Tibial nerve (tissue), 4 donors: ENCODE measurements at places on chromosomes 6 and 20.
A peak's percentile ranks its signal among the peaks of the same experiment; 100 is the strongest.

DNA sequence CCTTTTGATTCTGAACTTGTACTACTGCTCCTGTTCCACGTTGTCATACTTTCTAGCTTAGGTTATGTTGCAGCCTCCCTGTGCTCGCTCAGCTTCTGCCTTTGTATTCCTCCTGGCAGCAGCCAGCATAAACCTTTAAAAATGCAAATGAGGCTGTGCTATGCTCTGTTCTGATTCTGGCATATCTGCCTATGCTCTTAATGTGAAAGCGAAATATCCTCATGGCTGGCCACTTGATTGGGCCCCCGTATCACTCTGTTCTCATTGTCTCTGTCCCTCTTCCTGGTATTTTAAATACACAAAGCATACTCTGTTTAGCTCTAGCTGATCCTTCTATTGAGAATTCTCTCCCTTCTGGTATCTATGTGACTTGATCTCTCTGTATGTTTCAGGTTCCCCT lies 139.0 kb downstream of the JARID2 start:
- no peak for DNase-seq
- H3K36me3 ChIP-seq: no peaks in the 10 kb centered on the region
- no peak overlapping the region for H3K4me3 ChIP-seq
- H3K27ac ChIP-seq: no peak overlapping the region
- H3K27me3 ChIP-seq: no peaks in the 10 kb centered on the region
- H3K4me1 ChIP-seq: peaks cover 45% of the 10 kb centered on the region

- H3K27ac ChIP-seq: peak overlapping the region; percentile 72
- peak overlapping the region; percentile 75 for H3K4me3 ChIP-seq
- no peaks in the 10 kb centered on the region for H3K36me3 ChIP-seq
- DNase-seq: peak; percentile 10
These were observed 998 bp downstream of the BMP2 start for GRCh38 chr20:6768228-6769140.

DNA sequence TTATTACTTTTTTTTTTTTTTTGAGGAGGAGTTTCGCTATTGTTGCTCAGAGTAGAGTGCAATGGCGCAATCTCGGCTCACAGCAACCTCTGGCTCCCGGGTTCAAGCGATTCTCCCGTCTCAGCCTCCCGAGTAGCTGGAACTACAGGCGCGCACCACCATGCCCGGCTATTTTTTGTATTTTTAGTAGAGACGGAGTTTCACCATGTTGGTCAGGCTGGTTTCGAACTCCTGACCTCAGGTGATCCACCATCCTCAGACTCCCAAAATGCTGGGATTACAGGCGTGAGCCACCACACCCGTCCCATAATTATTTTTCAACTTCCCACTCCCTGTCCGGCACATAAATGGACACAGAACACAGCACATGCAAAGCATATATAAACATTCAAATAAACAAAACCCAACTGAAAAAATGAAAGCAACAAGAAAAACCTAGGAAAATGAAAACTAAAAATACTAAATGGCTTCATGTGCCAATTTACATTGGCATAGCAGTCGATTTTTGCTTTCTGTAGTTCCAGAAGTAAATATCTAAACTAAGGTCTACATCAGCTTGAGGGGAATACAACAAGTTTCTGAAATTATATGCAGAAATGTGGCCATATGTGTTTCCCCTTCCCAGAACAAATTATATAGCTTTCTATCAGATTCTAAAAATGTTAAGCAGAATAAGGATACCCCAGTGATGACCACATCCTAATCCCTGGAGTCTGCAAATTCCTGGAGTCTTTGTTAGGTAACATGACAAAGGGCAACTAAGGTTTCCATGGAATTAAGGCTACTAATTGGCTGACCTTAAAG lies 113.9 kb downstream of the HFE start:
- DNase-seq: no peak
- H3K27me3 ChIP-seq: no peaks in the 10 kb centered on the region
- no peak overlapping the region for H3K4me3 ChIP-seq
- H3K27ac ChIP-seq: peak overlapping the region; percentile 88
- no peaks in the 10 kb centered on the region for H3K36me3 ChIP-seq

GRCh38 chr6:56491606-56492328 lies 150.9 kb downstream of the DST start:
- H3K27me3 ChIP-seq: no peaks in the 10 kb centered on the region
- no peak overlapping the region for H3K4me3 ChIP-seq
- peak; percentile 35 for DNase-seq
- peak overlapping the region; percentile 56 for H3K27ac ChIP-seq
- no peaks in the 10 kb centered on the region for H3K36me3 ChIP-seq
- no peaks in the 10 kb centered on the region for H3K4me1 ChIP-seq

- H3K27ac ChIP-seq: no peak overlapping the region
- H3K4me1 ChIP-seq: no peaks in the 10 kb centered on the region
- no peak overlapping the region for H3K4me3 ChIP-seq
These were observed 136.3 kb upstream of the ZNF184 start for GRCh38 chr6:27608916-27609883.

DNA sequence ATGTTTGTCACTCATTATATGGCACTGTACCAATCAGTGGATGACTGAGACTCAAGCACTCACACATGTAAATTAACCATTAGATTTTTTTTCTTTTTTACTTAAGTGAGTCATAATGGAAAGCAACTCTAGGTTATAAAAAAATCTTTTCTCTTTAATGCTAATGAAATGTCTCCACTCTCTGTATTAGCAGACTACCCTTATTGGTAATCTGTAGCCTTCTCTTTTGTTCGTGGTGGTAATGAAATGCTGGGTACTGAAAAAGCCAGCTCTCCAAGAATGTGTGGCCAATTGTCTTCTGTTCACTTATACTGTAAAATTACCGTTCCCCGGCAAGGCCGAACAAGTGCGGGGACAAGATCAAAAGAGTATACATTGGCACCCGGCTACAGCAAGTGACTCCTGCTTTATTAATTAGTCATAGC lies 69.0 kb downstream of the AFG1L start:
- DNase-seq: no peak
- no peak overlapping the region for H3K27ac ChIP-seq
- H3K27me3 ChIP-seq: no peaks in the 10 kb centered on the region
- no peaks in the 10 kb centered on the region for H3K4me1 ChIP-seq

DNA sequence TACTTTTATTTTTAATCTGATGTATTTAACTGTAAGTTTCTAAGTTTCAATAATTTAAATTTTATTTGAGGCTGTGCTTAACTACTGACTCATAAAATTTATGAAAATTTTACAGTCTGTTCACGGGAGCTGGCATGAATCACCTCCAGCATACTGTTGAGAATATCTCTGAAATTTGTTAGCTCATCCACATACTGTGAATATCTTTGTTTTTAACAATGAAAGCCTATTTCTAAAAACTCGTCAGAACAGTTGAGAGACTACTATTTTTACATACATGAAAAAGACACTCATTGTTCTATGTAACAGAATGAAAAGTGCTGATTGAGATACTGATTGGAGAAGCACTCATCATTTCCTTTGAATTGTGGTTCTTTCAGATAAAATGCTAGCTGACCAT lies 749.3 kb downstream of the TENT5A start:
- no peaks in the 10 kb centered on the region for H3K36me3 ChIP-seq
- no peaks in the 10 kb centered on the region for H3K4me1 ChIP-seq
- DNase-seq: no peak
- no peak overlapping the region for H3K4me3 ChIP-seq

- peaks cover 44% of the 10 kb centered on the region for H3K4me1 ChIP-seq
- H3K27me3 ChIP-seq: no peaks in the 10 kb centered on the region
- H3K27ac ChIP-seq: peak overlapping the region; percentile 91
- H3K36me3 ChIP-seq: no peaks in the 10 kb centered on the region
- no peak overlapping the region for H3K4me3 ChIP-seq
- no peak for DNase-seq
These were observed 48.0 kb upstream of the DST start for GRCh38 chr6:56690519-56691285.

DNA sequence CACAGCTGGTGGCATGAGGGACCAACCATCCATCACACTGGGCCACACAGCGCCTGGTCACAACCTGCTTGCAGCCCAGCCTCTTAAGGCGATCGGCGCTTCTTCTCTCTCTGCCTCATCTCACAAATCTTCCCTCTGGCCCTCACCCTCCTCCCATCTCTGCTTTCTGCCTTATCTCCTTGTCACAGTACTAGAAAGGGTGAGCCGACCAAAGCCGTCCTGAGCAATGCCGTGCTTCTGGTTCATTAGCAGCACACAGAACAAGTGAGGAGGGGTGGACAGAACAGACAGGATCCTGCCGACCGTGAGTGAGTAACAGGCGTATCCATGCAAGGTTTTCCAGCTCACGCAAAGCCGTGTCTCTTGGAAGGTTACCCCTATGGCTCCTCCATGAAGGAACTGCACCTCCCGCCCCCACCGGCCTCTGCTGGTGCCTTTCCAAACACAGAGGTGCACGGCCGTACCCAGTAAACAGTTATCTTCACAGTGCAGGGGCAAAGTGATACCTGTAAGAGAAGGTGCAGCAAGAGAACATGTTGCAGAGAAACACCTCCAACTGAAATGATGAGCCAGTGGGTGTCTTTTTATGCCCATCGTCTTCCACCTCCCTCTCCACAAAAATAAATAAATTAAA lies 331.7 kb downstream of the FARS2 start:
- no peak for DNase-seq
- no peaks in the 10 kb centered on the region for H3K27me3 ChIP-seq
- H3K27ac ChIP-seq: no peak overlapping the region
- no peaks in the 10 kb centered on the region for H3K4me1 ChIP-seq
- H3K36me3 ChIP-seq: no peaks in the 10 kb centered on the region

DNA sequence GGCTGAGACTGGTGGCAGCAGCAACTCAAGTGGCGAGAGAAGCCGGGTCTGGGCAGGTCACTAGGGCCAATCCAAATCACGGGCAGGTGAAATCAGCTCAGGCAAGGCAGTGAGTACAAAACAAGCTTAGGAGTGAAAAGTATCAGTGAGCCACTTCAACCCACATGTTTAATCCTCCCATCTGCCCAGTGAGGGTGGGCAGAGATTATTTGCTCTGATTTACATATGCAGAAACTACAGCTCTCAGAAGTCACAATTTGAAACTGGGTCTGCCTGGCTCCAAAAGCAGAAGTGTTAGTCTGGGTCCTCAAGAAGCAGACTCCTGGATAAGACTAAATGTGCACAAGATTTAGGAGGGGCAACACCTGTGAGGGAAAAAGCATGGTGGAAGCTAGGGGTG lies 173.7 kb upstream of the LRFN2 start:
- no peak for DNase-seq
- peaks cover 17% of the 10 kb centered on the region for H3K27me3 ChIP-seq
- no peaks in the 10 kb centered on the region for H3K36me3 ChIP-seq
- H3K4me3 ChIP-seq: no peak overlapping the region

GRCh38 chr6:127073222-127073621 lies 45.2 kb upstream of the RSPO3 start:
- H3K36me3 ChIP-seq: no peaks in the 10 kb centered on the region
- DNase-seq: no peak
- H3K27ac ChIP-seq: no peak overlapping the region
- H3K27me3 ChIP-seq: no peaks in the 10 kb centered on the region

DNA sequence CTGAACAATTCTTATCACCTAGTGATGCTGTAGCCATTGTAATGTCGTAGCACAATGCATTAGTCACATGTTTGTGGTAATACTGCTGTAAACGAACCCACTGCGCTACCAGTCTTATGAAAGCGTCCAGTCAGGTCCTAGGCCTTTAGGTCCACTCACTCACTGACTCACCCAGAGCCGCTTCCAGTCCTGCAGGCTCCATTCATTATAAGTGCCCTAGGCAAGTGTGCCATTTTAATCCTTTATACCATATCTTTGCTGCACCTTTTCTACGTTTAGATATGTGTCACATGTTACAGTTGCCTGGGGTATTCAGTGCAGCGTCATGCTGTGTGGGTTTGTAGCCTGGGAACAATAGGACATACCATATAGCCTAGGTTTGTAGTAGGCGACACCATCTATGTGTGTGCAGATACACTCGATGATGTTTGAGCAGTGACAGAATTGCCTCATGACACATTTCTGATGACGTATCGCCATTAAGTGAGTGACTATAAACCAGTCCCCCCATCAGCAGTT lies 15.4 kb downstream of the IGF2R start:
- H3K4me3 ChIP-seq: no peak overlapping the region
- no peaks in the 10 kb centered on the region for H3K27me3 ChIP-seq
- no peak overlapping the region for H3K27ac ChIP-seq

- H3K4me1 ChIP-seq: peaks cover 9% of the 10 kb centered on the region
- no peak overlapping the region for H3K27ac ChIP-seq
- peaks cover 77% of the 10 kb centered on the region for H3K36me3 ChIP-seq
- no peaks in the 10 kb centered on the region for H3K27me3 ChIP-seq
These were observed 40.4 kb downstream of the TTI1 start for GRCh38 chr20:37992802-37993409.

DNA sequence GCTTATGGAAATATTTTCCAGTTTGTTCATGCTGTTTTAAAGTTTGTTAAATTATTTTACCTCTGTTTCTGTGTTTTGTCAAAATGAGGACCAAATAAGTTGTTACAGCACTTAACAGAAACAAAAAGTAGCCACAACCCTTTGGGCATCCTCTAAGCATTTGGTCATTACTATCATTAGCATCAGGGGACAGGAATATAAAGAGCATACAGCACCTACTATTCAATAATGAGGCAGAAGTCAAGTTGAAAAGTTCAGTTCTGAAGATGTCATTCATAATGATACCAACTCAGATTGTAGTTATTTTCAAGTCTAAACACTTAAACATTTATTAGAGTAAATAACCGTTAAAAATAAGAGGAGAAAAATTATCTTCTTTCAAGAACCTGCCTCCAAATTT lies 862.3 kb upstream of the FLRT3 start:
- H3K36me3 ChIP-seq: no peaks in the 10 kb centered on the region
- no peaks in the 10 kb centered on the region for H3K4me1 ChIP-seq
- no peak for DNase-seq
- no peak overlapping the region for H3K27ac ChIP-seq
- no peaks in the 10 kb centered on the region for H3K27me3 ChIP-seq
- H3K4me3 ChIP-seq: no peak overlapping the region

DNA sequence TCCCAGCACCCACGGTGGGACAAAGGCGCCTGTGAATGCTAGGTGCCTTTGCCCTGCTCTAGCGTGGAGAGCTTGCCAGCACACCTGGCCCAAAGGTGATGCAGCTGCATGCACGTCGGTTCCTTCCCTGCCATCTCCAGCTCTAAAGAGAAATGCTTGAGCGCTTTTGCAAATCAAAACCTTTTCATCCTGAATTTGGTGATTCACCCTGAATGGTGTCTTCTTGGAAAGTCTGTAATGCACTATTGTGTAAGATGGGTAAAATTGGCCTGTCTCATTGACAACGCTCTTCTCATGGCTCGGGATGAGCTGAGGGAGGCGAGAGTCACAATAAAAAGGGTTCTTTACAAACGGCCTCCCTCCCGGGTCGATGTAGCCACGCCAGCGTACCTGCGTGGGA lies 103.1 kb upstream of the ID4 start:
- DNase-seq: no peak
- no peaks in the 10 kb centered on the region for H3K27me3 ChIP-seq
- no peaks in the 10 kb centered on the region for H3K4me1 ChIP-seq
- no peaks in the 10 kb centered on the region for H3K36me3 ChIP-seq
